Neural progenitor cell (in vitro differentiated cells): ENCODE measurements at places on chromosomes 4 and X. TPM values are rescaled to one million over a fixed set of nuclear protein-coding genes. Genes with fewer than 3 reads are reported as not detected.

DNA sequence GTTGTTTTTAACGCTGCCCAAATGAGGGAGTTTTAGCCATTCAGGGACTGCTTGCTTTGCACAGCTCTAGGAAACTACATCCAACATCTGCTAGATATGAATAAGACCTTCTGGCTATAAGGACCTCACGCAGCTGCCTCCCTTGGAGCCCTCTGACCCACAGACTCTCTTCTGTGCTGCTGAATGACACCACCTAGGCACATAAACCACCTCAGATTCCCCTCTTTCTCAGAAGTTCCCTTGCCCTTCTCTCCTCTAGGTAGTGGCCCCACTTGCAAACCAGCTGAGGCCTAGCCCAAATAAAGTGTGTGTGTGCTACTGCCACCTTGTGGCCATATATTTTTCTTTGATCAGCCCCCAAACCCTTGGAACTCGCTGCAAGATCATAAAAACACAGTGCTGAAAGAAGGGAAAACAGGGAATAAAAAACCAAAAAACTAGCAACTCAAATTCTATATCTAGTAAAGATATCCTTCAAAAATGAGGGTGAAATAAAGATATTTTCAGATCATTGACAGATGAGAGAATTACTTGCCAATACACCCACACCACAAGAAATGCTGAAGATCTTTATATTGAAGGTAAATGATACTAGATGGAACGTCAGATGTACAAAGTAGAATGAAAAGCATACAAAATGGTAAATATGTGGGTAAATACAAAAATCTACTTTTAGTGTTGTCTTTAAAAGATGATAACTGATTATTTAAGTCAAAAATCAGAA lies 265.9 kb downstream of the ADAMTS3 start:
- H3K4me3 ChIP-seq = no peak overlapping the region
- no peaks in the 10 kb centered on the region for H3K36me3 ChIP-seq
- peak; percentile 73 for DNase-seq
- no peaks in the 10 kb centered on the region for H3K27me3 ChIP-seq
- no peaks in the 10 kb centered on the region for H3K4me1 ChIP-seq

DNA sequence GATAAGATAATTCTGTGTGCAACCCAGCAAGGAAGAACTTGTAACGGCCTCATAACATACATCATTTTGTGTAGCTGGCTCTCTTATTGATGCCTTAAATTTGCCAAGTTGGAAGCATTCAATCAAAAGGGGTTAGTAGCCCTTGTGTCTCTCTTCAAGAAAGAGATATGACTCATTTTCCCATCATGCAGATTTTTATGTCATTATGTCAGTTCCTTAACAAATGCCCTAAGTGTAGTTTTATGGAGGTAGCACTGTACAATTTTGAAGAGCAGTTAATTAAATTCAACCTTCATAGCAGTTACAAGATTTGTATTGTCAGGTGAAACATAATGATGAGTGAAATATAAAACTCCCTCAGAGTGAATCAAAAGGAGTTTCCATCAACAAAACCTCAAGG lies 215.6 kb downstream of the GRIA3 start:
- H3K4me1 ChIP-seq = no peaks in the 10 kb centered on the region
- no peaks in the 10 kb centered on the region for H3K27me3 ChIP-seq
- no peak overlapping the region for H3K4me3 ChIP-seq
- no peak overlapping the region for H3K27ac ChIP-seq
- no peak for DNase-seq

- no peak overlapping the region for H3K4me3 ChIP-seq
- H3K27ac ChIP-seq = no peak overlapping the region
- no peaks in the 10 kb centered on the region for H3K4me1 ChIP-seq
- no peak for DNase-seq
- H3K27me3 ChIP-seq = no peaks in the 10 kb centered on the region
These were observed 20.8 kb downstream of the PITX2 start for GRCh38 chr4:110602061-110602460.

Gene BEND2
- not detected in 2 replicates for total RNA-seq

GRCh38 chrX:84690228-84690627 lies 188.0 kb upstream of the HDX start:
- H3K4me1 ChIP-seq = peaks cover 4% of the 10 kb centered on the region
- no peak overlapping the region for H3K27ac ChIP-seq
- H3K36me3 ChIP-seq = no peaks in the 10 kb centered on the region
- no peak for DNase-seq
- no peak overlapping the region for H3K4me3 ChIP-seq
- H3K27me3 ChIP-seq = no peaks in the 10 kb centered on the region
